ENCODE measurements at places on chromosomes 12 and 14.

- no peak for DNase-seq
These were observed 189.2 kb downstream of the LRIG3 start for GRCh38 chr12:58731096-58731495.

DNA sequence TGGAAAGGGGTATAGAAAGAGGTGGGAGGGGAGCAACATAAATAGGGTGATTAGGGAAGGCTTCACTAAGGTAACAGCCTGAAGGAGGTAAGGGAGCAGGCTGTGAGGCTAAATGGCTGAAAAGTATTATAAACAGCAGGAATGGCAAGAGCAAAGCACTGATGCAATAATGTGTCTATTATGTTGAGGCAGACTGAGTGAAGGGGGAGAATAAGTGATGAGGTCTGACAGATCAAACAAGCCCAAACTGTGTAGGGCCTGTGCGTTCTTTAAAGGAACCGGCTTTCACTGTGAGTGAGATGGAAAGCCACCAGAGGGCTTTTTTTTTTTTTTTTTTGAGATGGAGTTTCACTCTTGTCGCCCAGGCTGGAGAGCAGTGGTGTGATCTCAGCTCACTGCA is 6.7 kb upstream of the VCPKMT start:
- DNase-seq = no peak

- DNase-seq = peak; percentile 55
These were observed 31.8 kb upstream of the OR10A7 start for GRCh38 chr12:55188974-55189556.

DNA sequence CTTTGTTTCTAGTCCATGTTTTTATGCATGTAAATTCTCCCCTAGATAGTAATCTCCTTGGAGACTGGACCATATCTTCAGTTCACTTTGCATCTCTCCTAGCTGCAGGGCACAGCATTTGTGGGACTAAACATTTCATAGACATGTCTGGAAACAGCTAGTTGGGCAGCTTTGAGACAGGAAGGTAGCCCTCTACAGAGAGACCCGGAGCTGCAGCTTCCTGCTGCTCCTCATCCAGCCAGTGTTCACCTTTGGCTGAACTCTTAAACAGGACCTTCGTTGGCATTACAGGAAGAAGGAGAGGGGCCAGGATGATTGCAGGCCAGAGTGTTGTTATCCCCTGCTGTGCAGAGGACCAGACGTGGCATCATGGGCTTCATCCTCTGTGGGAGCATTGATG is 52.9 kb downstream of the GNS start:
- DNase-seq = no peak

- no peak for DNase-seq
These were observed 1.2 kb downstream of the PTPRQ start for GRCh38 chr12:80445083-80445793.

DNA sequence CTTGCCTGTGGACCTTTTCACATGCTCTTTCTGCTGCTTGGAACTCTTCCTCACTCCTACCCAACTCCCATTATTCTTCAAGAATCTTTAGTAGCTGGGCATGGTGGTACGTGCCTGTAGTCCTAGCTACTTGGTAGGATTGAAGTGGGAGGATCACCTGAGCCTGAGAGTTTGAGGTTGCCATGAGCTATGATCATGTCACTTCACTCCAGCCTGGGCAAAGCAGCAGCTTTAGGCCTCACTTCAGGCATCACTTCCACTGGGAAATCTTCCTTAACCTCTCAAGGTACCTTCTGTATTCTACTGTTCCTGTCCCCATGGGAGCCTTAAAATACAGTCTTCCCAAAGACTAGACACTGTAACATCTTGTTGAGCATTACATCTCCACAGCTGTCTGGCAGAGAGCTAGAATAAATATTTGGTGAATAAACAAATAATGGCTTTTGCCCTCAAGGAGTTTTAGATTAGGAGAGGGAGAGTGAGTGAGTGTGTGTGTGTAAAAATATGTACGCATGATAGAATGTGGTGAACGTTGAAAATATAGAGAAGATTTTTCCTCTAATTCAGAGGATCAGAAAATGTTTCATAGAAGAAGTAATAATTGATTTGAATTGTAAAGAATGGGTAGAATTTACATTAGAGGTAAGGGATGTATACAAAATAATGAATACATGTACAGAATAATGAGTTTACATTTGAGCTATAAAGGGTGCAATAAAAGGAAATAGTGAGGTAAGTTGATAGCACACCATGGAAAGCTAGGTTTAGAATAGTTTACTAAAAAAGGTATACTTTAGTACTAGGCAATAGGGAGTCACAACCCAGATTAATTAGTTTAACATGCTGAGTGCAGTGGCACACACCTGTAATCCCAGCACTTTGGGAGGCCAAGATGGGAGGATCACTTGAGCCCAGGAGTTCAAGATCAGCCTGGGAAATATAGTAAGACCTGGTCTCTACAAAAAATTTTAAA is 29.2 kb upstream of the BMAL2 start:
- no peak for DNase-seq

GRCh38 chr12:14613718-14614117 is 46.0 kb upstream of the PLBD1 start:
- DNase-seq = no peak

DNA sequence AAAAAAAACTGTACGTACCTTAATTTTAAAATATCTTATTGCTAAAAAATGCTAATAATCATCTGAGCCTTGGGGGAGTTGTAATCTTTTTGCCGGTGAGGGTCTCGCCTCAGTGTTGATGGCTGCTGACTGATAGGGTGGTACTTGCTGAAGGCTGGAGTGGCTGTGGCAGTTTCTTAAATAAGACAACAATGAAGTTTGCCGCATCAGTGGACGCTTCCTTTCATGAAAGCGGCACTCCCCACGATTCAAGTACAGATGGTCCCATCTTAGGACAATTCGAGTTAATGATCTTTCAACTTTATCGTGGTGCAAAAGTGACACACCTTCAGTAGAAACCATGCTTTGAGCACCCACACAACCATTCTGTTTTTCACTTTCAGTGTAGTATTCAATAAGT is 7.6 kb upstream of the PLD4 start:
- DNase-seq = no peak

GRCh38 chr12:6941267-6941666 is 2.3 kb upstream of the RNU7-1 start:
- no peak for DNase-seq

GRCh38 chr12:24049101-24049500 is 99.6 kb upstream of the SOX5 start:
- DNase-seq = no peak

- no peak for DNase-seq
These were observed 391.8 kb upstream of the DCN start for GRCh38 chr12:91574391-91574790.

- DNase-seq = no peak
These were observed 8.1 kb downstream of the ATP6V0A2 start for GRCh38 chr12:123720141-123720814.

GRCh38 chr12:12943586-12944260 is 8.2 kb downstream of the GPRC5D start:
- no peak for DNase-seq

DNA sequence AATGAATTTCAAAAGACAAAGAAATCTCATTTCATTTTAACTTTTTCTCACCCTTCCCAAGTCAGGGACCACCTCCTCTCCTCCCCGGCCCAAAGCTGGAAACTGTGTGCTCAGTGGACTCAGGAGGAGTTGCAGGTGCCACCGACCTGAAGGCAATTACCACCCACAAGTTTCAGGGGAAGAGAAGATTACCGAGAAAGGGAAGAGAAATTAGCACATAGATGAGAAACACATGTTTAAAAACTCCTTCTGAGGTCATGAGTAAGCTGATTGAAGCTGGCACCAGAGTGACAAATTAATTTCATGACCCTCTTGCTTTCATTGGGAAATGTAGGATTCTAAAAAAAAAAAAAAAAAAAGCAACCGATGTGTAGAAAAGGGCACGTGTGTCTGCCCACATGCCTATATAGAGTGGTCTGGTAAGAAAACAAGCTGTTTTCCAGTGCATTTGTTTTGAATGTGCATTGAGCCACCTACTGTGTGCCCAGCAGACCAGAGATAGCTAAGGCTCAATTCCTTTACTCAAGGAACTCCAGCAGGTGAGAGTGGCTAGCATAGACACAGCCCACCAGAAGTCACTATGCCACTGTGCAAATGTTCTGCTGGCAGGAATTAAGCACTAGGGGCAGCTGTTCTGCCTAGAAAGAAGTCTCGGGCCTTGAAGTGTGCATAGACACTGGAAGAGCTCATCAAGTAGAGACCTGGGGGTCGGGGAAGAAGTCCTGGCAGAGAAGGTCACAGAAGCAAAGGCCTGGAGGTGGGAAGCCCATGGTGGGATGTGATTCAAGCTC is 30.5 kb downstream of the DPF3 start:
- no peak for DNase-seq

DNA sequence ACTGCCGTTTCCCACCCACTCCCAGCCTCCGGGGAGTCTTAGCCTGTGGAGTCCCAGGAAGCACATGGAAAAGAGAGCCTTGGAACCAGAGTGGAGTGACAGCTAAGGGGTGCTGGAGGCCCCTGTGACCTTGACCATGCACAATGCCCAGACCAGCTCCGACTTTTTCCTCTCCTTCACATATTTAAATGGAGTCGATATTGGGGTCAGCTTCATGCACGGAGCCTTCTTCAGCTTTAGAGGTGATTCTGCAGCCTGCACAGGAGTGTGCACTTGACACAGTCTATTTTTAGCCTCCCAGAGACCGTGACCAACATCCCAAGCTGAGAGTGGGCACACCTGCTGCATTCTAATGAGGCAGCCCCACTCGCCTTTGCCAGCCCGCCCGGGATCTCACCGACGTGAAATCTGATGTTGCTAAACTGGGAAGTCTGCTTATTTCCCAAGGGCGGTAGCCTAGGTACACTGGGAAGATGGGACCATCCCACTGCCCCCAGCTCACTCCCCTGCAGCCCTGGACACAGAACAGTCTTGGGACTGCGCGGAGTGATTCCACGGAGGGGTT is 47.5 kb downstream of the PRMT8 start:
- DNase-seq = no peak

All from smooth muscle cell of the brain vasculature (primary cell).